ENCODE measurements at places on chromosomes 5 and 9.

GRCh38 chr9:131470581-131470991 lies 32.1 kb upstream of the POMT1 start:
- DNase-seq, result no peak

GRCh38 chr9:92266486-92266885 lies 27.0 kb downstream of the IARS1 start:
- no peak for DNase-seq

DNA sequence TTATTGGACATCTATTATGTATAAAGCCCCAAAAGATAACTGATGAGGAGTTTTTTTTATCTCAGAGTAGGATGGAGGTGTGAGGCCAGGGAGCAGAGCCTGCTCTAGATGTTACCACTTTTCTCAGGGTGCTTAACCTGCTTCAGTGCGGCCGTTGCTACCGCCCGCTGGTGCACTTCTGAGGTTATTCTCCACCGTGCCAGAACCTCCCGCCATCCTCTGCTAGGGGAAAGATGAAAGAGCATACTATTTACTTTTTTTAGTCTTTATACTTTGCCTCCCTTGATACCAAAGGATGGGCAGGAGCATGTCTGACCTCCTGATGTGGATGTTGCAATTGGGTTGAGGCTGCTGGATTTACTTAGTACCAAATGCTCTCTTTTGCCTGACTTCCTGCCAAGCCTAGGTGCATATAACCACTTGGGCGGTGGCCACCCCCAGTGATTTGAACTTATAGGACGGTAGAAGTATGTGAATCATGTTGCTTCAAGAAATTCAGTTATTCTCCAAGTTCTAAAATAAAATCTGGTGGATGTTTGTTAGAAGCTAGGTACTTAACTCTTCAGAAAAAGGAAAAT lies 71.1 kb upstream of the HSPB3 start:
- DNase-seq, result no peak

DNA sequence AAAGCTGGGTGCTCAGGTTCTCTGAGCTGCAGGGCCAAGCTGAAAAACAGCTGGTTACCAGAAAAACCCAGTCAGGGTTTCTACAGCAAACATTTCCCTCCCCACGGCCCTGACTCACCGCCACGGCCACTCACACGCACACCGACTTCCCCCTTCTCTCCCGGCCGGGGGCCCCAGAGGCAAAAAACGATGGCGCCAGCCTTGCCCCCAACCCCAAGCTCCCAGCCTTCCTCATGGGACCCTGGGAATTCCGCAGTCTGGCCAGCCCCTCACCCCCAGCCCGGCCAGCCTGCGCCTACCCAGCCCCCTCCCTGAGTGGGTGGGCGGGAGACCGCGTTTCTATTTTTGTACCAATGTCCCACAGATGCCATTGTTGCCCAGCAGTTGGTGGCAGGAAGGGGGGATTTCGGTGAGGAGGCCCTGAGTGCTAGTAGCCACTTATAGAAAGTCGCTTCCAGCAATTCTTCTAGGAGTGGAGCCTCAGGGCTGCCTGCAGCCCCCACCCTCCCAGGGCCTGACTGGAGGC lies 18.4 kb downstream of the ENG start:
- peak; percentile 95 for DNase-seq

- DNase-seq, result no peak
Observed at GRCh38 chr5:143023411-143024096, 253.4 kb downstream of the ARHGAP26 start.

DNA sequence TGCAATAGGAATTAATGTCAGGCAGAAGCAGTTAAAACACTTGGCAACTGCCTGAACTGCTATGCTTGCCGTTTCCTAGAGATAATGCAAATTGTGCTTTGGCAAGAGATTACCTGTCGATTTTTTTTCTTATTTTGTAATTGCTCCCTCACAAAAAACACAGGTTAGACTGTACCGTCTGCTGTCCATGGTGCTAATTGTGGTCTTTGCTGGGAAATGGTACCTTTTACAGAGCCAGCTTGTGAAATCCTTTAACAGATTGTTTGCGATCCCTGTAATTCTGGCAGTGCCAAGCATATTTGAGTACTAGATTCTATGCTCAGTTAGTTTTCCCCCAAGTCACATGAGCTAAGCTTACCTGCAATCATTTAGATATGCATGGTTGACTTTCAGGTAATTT lies 2125.8 kb upstream of the WWC1 start:
- DNase-seq, result no peak

- no peak for DNase-seq
Observed at GRCh38 chr5:82622205-82622604, 344.1 kb upstream of the RPS23 start.

- DNase-seq, result no peak
Observed at GRCh38 chr9:136002881-136003280, 41.7 kb upstream of the UBAC1 start.

GRCh38 chr5:131593921-131594320 lies 41.1 kb downstream of the RAPGEF6 start:
- DNase-seq, result no peak

DNA sequence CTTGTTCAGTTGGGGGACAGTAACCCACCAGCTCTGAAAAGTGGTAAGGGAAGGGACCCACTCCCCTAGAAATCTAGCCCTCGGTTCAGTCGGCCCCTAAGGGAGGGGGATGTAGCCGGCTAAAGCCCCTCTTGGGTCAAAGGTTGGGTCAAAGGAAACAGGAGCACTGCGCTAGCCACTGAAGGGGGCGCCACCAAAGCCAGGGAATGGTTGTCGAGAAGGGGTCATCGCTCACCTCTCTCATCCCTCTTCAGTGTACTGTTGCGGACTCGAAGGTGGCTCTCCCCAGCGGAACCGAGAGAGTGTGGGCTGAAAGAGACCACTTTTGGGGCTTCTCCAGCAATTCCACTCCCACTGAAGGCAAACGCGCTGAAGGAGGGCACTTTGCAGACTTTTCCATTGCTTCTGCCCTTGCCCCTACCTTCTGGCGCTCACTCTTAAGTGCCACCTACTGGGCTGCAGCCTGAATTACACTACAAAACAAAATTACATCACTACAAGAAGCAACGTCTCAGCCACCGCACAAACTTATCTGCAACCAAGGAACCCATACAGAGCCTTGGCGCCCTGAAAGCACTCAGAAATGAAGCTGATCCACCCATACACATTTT lies 396.9 kb downstream of the PDE4D start:
- peak; percentile 20 for DNase-seq

- no peak for DNase-seq
Observed at GRCh38 chr5:1504069-1504595, 19.6 kb downstream of the LPCAT1 start.

- DNase-seq, result peak; percentile 85
Observed at GRCh38 chr9:90860826-90861225, 59.2 kb downstream of the SYK start.

DNA sequence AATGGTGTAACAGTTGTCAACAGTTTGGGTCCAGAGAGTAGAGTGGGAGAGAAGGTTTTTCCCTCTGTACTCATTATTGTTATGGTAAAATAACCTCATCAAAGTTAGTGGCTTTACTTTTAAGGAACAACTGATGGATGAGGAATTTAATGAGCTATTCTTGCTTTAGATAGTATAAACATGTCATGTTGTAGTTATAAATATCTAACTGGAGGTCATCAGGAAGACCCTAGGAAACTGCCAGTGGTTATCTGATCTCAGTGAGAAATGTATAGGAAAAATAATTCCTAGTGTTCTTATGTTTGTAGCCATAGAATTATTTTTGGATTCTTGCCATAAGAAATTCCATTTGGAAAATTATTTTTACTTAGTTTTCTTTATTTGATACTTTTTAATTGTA lies 4.1 kb downstream of the ERCC6L2 start:
- no peak for DNase-seq

DNA sequence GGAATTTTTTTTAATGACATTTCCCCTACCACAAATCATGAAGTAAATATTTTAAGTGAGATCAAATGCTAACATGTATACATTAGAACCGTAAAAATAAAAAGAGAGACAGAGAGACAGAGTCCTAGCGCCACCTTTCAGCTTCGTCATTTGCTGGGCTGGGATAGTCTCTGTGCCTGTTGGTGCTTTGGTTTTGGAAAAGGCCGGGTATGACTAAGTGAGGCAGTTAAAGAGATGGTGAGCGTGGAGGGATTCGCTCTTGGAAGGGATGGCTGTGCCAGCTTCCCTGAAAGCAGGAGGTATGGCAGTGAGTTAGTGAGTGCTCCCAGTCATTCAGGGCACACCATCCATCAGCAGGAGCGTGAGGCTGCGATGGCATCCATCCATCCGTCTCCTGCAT lies 729.6 kb upstream of the WWC1 start:
- no peak for DNase-seq

DNA sequence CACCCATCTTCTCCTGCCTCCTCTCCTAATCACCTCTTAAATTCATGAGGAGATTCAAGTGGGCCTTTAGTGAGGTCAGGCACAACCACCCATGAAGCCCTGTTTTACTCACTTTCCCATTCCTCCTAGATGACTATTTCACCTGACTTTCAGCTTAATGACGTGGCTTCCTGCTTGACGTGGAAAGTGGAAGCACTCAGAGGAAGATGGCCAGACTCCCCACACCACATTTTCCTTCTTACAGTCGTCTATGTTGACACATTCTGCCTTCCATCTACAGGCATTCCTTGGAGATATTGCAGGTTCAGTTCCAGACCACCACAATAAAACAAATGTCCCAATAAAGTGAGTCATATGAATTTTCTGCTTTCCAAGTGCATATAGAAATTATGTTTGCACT lies 146.4 kb upstream of the TAS2R1 start:
- no peak for DNase-seq

- DNase-seq, result no peak
Observed at GRCh38 chr9:105319202-105319813, 74.9 kb downstream of the SLC44A1 start.

- no peak for DNase-seq
Observed at GRCh38 chr5:1079961-1080360, 31.9 kb downstream of the SLC12A7 start.

DNA sequence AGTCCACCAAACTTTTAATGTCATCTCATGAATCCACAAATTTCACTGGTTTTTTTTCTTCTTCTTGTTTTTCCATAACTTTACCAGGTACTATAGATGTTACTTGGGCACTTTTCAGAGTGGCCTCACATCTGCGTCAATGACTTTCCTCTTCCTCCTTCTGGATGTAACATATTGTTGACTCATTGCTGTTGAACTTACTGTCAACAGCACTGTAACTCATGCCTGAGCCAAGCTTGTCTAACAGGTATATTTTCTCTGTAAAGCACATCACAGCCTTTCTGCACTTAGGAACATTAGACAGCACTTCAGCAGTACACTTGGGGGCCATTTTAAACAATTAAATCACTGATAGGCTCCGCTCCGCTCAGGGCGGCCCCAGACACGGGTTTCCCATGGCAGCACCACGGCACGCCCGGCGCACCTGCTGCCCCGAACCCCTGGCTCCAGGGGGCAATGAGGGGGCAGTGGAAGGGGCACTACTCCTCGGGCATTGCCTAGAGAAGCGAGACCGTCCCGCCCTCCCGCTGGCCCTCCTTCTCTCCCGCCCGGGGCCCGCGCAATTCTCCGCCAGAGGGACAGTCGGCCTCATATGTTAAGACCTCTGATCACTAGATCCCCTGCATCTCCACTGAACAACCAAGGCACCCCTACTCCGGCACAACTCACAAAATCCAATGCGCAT lies 41.9 kb upstream of the SPATA31C2 start:
- DNase-seq, result peak; percentile 12

GRCh38 chr5:78327761-78328510 lies 32.5 kb upstream of the SCAMP1 start:
- no peak for DNase-seq

DNA sequence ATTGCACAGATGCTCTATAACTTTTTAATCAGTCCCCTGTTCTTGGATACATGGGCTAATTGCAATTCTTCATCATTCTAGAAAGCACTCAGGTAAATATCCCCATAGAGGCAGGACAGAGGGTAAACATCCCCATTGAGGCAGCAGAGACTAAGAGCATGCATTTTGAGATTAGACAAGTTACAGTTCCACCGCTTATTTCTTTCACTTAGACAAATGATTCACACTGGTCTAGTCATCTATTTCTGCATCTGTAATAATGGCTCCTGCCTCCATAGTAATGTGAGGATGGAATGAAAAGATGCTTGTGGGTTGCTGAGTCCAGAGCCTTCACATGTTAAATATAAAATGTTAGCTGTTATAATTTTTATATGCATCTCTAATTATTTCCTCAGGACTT lies 276.9 kb downstream of the ARHGAP26 start:
- no peak for DNase-seq

DNA sequence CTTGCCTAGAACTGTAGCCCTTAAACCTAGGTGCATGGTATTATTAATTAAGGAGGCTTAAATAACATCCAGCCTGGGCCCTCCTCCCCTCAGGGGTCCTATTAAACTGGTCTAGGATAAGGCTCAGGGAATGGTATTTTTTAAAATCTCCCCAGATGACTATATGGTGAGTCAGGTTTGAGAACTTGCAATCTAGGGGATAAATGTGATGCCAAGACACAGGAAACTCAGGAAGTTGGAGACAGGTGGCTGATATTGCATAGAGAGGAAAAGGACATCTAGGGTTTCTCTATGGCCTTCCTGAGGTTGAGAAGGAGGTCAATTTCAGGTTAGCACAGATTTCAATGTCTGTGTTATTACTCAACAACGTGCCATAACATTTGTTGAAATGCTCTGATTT lies 581.0 kb downstream of the TLE1 start:
- DNase-seq, result no peak

DNA sequence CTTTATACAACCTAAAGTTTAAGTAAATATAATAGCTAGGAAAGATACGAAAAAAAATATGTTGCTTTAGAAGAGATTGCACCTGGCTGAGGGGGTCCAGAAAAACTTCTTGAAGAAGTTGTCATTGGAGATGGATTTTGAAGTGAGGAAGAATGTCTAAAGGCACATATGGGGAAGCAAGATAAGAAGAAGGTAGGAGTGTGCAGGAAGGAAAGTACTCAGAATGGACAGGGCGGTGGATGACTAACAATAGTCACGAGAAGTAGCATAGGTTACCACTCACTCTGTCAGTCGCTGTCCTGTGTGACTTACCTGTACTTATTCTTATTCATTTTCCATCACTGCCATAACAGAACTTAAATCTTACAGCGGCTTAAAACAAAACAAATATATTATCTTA lies 251.6 kb downstream of the GRIA1 start:
- DNase-seq, result no peak

- DNase-seq, result no peak
Observed at GRCh38 chr5:139644001-139644456, 4.1 kb upstream of the CXXC5 start.

DNA sequence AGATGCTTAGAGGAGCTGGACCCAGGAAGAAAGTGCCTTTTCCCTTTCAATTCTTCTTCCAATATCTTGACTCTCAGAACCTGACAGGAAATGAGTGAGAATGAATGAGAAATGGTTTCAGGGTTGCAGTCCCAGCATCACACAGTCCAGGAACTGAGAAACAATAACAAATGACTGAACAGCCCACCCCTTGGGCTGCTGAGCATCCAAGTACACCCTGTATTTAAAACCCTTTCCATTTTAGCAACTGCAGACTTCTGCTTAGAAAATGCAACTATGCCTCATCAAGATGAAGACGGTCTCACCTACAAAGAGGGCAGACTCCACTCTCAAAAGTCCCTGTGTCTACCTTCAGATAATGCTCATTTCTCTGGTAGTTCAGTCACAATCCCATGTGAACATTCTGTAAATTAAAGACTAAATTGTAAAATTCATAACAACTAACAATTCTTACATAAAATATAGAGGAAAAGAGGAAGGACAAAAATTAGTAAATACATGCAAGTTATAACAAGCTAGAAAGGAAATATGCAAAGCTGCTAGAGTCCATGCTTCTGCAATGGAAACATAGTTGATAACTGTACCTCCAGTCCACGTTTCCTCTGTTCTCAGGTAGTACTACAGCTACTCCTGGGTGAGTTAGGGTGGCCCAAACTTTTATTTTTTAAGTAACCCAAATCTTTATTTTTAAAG lies 316.5 kb downstream of the ICE1 start:
- DNase-seq, result no peak

GRCh38 chr5:83586874-83587776 lies 115.6 kb downstream of the VCAN start:
- no peak for DNase-seq

Data from suppressor macrophage (primary cell).